ENCODE measurements at places on chromosomes 1 and 21. TPM values are rescaled to one million over a fixed set of nuclear protein-coding genes. Genes with fewer than 3 reads are reported as not detected.

The C1orf105 gene
- not detected for total RNA-seq

The C1orf87 gene
- under 0.01 TPM for total RNA-seq

The METTL13 gene
- total RNA-seq = 38.0 TPM

The SRRM1 gene
- 28.5 TPM for total RNA-seq

The IGSF21 gene
- total RNA-seq = not detected

The POGZ gene
- 21.6 TPM for total RNA-seq

The TFF2 gene
- not detected for total RNA-seq

The IVL gene
- not detected for total RNA-seq

The FMO5 gene
- 1.3 TPM for total RNA-seq

The WNT4 gene
- not detected for total RNA-seq

The CCNL2 gene
- total RNA-seq = 102 TPM

The SELE gene
- not detected for total RNA-seq

The TRPM2 gene
- total RNA-seq = not detected

The SYT6 gene
- total RNA-seq = not detected

The SMYD3 gene
- 69.4 TPM for total RNA-seq

The C1orf94 gene
- total RNA-seq = under 0.01 TPM

The RSPH1 gene
- not detected for total RNA-seq

The ADAM15 gene
- 49.1 TPM for total RNA-seq

The PAPPA2 gene
- 4.1 TPM for total RNA-seq

The CFHR4 gene
- total RNA-seq = not detected

The KLHDC9 gene
- total RNA-seq = 3.0 TPM

The CNR2 gene
- not detected for total RNA-seq

The CD52 gene
- not detected for total RNA-seq

The POTED gene
- total RNA-seq = not detected

The LACTBL1 gene
- total RNA-seq = not detected

The MFAP2 gene
- total RNA-seq = 16.2 TPM

The BRDT gene
- not detected for total RNA-seq

The IQGAP3 gene
- 1.3 TPM for total RNA-seq

The DISP3 gene
- under 0.01 TPM for total RNA-seq

The GBP7 gene
- not detected for total RNA-seq

The DRAXIN gene
- total RNA-seq = 0.51 TPM

The RGS5 gene
- 3.1 TPM for total RNA-seq

The NENF gene
- 65.5 TPM for total RNA-seq

The RAB25 gene
- total RNA-seq = not detected

The LRRC39 gene
- 0.50 TPM for total RNA-seq

The MRPL9 gene
- total RNA-seq = 86.5 TPM

The MAP3K21 gene
- 0.51 TPM for total RNA-seq

The EXO5 gene
- total RNA-seq = 7.7 TPM

All from fibroblast of lung (primary cell).